ENCODE measurements at places on chromosomes 3 and 15.

- no peak for DNase-seq
Measured at GRCh38 chr15:39597751-39598185, 16.9 kb downstream of the THBS1 start.

DNA sequence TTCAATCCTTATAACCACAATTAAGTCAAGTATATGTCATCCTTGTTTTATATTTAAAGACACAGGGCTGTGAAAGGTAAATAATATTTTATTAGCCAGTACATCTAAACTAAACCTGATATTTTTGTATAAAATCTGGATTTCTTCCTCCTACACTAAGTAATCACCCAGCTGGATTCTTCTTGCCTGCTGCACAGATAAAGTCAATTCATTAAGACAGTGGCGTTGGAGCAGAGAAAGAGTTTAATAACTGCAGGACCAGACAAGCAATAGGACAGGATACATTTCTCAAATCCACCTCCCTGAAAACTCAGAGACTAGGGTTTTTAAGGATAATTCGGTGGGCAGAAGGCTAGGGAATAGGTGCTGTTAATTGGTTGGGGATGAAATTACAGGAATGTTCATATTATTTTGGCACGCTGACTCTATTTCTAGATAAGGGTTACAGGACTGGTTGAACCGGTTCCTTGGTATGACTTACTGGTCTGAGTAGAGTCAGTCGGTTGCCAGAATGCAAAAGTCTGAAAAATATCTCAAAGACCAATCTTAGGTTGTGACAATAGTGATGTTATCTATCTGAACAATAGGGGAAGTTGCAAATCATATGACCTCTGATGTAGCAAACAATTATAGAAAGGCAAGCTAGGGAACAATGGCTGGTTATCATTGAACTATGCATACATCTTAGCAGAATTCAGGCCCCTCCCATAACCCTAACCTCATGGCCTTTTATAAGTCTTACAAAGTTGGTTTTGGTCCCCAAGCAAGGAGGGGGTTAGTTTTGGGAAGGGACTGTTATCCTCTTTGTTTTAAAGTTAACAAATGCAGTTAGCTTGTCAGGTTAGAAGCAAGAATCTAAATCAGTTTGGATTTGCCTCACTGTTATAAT is 244.8 kb downstream of the ALCAM start:
- no peak for DNase-seq

DNA sequence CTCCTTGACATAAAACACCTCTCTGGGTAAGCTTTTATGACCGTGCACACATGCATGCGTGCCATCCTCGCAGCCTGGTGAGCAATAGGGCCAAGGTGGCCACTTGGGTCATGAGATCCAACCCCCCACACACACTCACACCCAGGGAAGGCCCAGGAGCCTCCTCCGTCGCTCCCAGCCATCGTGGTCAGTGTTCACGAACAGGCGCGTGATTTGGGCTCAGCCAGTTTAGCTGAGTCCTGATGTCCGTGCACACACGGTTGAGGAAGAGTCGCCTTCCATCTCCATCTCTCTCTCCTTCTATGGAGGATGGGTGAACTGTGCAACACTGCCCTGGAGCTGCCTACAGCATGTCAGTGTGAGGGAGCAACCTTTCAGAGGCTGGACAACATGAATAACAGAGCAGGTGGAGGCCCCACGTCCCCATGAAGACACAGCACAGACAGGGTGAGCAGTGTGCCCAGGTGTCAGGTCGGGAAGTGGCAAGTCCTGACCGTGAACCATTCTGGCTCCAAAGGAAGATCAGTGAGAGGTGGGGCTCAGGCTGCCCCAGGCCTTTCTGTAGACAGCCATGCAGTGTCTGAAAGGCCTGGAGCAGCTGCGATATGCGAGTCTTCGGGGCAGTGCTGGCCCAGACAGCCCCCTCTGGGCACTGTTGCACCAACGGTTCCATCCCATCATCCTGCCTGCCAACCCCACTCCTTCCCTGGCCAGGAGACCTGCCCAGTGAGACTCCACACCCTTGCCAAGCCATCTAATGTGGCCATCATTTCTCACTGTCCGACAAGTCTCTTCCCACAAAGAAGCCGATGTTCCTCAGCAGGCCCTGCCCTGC is 253.4 kb downstream of the OCA2 start:
- DNase-seq = no peak

DNA sequence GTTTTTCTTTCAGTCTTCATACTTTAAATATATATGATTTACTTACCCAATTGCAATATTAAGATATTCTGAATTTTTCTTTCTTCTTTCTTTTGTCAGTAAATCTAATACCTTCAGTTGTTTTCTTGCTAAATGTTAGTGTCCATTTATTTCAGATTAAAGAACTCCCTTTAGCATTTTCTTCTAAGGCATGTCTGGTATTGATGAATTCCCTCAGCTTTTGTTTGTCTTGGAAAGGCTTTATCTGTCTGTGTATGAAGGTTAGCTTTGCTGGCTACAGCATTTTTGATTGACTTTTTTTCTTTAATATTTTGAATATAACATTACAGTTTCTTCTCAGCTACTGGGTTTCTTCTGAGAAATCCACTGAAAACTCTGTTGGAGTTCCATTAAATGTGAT is 64.0 kb upstream of the PLSCR4 start:
- no peak for DNase-seq

GRCh38 chr3:5572168-5572567 is 384.7 kb downstream of the EDEM1 start:
- no peak for DNase-seq

Data from activated CD4-positive, alpha-beta T cell treated with anti-CD3 and anti-CD28 coated beads for 1 hour (primary cell).